ENCODE measurements at places on chromosomes 2 and 18.

- no peak for DNase-seq
Measured at GRCh38 chr18:49934457-49934856, 121.1 kb upstream of the ACAA2 start.

DNA sequence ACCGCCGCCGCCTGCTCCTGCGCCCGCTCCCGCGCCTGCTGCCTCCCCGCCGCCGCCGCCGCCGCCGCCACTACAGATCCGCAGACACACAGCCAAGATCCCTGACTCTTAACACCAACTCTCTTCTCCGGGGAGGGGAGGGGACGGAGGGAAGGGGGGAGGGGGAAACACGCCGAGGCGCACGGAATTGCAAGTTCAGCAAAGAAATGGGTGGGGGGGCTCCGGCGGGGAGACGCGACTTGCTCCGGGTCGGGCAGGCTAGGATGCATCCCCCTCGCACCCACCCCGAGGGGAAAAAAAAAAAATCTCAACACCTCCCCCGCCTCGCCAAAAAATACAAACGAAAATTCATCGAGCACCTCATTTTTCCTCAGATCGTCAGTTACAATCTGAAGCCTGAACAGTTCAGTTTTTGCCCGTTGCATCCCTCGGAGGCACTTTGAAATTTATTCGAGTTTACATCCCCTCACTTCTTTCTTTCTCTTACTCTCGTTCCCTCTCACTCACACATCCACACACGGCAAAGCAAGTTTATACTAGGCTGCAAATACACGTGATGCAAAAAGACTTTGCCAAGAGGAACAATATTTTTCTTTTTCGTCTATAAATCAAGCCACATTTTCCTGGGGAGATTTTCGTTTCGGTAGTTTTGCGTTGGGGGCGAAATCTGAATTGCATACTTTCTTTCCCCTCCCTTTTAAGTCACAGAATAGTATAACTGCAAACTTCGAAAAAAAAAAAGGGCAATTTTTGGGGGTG, at the start of gene TCF4:
TCF4 (minus strand) TSS at position 82 of the 759 bp plus-strand sequence. CDS start 1,076 bp downstream, outside the sequence.
- DNase-seq, result peak; percentile 67

GRCh38 chr2:146451972-146452371, 1392.9 kb upstream of the ACVR2A start:
- no peak for DNase-seq

- DNase-seq, result no peak
Measured at GRCh38 chr2:48914477-48915089, 159.1 kb upstream of the LHCGR start.
